Renal cortex interstitium (tissue), 15 donors: ENCODE measurements at places on chromosomes 1 and 21. TPM values are rescaled to one million over a fixed set of nuclear protein-coding genes. Genes with fewer than 3 reads are reported as not detected.

DNA sequence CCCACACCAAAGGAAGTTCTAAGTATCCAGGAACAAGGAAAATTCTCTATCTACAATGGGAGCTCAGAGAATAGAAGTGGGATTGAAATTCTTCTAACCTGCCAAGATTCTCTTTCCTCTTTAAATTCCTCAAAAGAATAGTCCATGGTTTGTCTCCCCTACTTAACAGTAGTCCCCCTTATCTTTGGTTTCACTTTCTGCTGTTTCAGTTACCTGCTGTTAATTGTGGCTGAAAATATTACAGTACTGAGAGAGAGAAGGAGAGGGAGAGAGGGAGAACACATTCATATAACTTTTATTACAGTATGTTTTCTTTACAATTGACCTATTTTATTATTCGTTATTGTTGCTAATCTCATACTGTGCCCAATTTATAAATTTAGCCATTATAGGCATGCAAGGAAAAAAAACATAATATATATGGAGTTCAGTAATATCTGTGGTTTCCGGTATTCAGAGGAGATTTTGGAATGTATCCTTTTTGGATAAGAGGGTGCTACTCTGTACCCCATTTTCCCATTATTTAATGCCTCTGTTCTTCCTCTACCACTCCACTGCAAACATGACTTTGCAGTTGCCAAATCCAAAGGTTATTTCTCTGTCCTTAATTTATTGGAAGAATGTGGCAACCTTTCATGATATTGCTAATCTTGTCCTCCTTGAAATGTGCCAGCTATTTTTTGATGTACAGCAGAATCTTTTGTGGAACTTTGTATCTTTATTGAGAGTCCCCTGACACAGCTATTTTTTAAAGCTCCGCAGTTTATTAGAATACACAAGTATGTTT, 68.0 kb downstream of the USP25 start:
- no peak for DNase-seq

- DNase-seq = no peak
These were observed 63.4 kb downstream of the WDR64 start for GRCh38 chr1:241715435-241715834.

DNA sequence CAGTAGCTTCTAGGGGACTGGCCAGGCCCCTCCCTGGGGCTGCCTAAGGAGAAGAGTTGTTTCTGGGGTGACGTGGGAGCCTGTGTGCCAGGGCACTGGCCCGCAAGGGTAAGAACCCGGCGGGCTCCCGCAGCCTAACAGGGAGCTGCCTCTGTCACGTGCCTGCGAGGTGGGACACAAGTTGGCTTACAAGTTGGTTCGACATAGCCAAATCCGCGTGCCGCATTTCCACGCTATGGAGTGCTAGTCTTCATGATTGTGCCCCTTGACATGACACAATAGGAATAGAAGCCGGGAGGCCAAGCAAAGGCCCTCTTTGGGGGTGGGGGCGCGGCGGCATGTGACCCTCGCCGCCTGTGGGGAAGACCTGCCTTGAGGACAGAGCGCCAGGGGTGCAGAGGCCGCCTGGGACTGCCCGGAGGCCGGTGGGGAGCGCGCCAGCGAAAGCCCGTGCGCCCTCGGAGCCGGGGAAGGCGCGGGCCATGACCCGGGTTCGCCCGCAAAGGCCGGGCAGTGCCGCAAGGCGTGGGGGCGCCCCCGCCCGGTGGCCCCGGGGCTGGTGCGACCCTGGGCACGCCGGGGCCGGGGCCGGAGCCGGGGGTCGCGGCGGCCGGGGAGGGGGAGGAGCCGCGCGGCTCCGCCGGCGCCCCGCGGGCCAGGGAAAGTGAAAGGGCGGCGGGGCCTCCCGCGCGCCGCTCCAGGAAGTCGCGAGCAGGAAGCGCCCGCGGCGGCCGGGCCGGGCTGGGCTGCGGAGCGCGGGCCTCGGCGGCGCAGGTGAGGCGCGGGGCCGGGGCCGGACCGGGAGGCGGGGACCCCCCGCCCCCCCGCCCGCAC, at the start of gene SLC37A1:
SLC37A1 (plus strand) TSS at position 702 of the 834 bp plus-strand sequence. CDS start 4,603 bp downstream, outside the sequence.
- DNase-seq = no peak

KANK4 gene
- 24.2 TPM for polyA plus RNA-seq

PODN gene
- polyA plus RNA-seq = 2.6 TPM

PTAFR gene
- polyA plus RNA-seq = 2.7 TPM
